Retina (tissue), 1 donor: ENCODE measurements at places on chromosomes 1 and 21.

DNA sequence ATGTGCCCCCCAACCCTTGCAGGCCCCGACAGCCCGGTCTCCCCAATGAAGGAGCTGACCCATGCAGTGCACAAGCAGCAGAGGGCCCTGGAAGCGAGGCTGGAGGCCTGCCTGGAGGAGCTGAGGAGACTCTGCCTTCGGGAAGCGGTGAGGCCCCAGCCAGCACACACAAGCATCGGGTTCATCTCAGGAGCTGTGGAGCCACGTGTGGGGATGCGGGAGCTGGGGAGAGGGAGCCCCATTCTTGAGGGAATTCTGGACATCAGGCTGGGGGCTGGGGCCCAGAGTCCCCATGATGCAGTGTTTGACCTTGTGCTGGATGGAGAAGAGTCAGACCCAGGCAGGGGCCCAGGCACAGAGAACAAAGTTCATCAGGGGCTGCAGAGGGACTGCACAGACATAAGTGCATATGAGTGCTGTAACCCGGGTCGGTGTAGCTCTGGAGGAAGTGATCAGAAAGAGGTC lies 4.8 kb downstream of the INAVA start:
- no peak for DNase-seq

- DNase-seq = no peak
These were observed 36.7 kb downstream of the FMN2 start for GRCh38 chr1:240128366-240128765.

DNA sequence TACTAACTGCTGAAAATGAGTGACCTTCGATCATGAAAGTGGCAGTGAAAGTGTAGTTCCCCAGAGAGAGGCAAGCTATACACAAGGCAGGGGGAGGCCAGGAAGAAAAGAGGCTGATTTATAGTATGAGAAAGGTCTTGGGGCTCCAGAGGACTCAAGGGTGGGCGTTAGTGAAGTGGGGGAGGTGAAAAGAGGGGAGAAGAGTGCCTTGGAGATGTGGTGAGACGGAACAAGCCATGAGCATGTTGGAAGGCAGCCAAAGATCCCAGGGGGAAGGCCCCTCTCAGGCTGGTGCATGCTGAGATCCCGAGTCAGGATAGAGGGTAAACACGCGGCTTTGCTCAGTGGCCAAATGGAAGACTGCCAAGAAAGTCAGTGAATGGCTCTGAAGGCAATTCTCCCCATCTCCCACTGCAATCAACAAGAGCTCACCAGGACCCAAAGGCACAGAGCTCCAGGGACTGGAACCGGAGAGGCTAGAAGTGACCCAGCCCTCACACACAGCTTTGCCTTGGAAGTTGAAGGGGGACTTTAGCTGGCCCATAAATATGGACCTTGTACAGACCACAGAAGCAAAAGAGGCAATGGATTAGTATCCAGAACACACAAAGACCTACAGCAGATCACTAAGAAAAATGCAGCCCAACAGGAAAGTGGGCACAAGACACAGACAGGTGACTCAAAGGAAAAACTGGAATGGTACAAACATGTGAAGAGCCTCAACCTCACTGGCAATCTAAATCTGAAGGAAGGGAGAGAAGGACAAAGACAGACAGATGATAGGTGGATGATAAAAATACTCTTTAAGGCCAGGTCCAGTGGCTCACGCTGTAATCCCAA lies 49.6 kb downstream of the HSF2BP start:
- no peak for DNase-seq

- DNase-seq = no peak
These were observed 54.6 kb downstream of the CDC7 start for GRCh38 chr1:91555074-91555730.

- DNase-seq = no peak
These were observed 147.1 kb downstream of the ASTN1 start for GRCh38 chr1:177017287-177017852.

DNA sequence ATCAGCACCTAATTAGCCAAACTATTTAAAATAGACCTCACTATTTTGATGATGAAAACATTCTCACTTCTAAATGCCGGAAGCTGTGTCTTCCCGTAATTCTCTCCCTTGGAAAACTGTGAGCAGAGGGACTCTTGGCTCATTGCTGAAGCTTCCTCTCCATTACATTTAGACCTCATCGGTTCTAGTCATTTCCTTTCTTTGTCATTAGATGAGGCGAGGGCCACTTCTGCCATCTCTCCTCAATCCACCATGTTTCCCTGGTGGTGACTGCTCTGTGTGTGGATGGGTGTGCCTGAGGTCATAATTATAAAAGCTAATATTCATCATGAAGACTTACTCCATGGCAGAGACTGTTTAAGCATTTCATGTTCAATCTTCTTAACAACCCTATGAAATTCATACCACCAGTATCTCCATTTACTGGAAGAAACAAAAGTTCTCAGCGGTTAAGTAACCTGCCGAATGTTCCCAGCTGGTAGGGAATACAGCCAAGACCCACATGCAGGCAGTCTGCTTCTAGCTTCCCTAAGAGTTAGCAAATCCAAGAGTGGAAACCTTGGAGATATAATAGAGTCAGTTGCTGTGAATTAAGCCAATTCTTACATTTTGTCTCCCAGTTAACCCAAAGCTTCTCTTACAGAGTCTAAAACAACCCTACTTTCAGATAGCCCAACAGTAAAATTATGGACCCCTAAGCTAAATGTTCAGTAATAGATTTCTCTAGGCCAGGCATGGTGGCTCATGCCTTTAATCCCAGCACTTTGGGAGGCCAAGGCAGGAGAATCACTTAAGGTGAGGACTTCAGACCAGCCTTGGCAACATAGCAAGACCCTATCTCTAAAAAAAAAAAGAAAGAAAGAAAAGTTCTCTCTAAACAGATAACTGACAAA lies 156.2 kb downstream of the ZBTB18 start:
- no peak for DNase-seq
